ENCODE measurements at places on chromosomes 1 and 21.

DNA sequence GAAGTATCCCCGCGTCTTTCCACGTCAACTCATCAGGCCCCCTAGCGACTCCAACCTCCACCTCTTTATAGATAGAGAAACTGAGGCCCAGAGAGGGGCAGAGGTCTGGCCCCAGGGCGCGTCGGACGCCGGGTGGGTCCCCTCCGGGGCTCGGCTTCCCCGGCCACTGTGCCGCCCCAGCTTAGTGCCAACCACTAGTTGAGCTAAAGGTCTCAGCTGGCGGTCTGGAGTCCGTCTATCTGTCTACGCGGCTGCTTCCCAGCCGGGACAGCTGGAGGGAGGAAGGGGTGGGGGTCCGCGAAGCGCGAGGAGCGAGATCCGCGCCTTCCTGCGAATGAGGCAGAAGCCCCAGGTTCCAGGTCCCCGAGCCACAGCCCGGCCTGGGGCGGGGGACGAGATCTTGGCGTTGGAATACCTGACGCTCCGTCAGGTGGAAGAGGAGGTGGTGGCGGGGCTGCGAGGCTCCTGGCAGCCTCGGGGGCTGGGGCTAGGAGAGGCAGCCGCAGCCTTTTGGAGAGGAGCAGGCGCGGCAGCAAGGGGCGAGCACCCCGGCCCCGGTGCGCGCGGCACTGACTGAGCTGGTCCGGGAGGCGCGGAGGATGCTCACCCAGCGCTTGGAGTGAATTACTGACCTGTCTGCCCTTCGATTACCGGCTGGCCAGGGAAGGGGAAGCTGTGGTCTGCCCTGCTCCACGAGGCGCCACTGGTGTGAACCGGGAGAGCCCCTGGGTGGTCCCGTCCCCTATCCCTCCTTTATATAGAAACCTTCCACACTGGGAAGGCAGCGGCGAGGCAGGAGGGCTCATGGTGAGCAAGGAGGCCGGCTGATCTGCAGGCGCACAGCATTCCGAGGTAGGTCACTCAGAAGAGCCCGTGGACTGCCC lies 937 bp downstream of the PODN start:
- DNase-seq, result no peak

- DNase-seq, result no peak
Observed at GRCh38 chr21:38277501-38278131, 20.8 kb downstream of the KCNJ15 start.

- DNase-seq, result no peak
Observed at GRCh38 chr1:155893389-155894142, 17.6 kb downstream of the RIT1 start.

DNA sequence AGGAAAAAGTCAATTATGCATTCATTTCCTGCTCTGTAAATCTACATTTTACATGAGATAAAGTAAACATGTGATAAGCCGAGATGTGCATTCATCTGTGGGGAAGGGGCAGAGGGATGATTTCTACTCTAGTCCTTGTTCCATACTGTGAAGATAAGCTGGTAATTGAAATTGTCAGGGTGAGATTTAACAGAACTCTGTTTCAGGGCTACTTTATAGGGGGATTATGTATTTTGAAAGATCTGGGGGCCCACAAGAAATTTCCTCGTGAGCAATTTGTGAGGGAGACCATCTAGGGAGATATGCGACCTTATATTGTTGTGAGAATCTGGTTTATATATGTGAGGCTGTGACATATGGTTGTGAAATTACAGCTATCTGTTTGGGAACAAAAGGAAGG lies 73.1 kb upstream of the KCNK1 start:
- no peak for DNase-seq

DNA sequence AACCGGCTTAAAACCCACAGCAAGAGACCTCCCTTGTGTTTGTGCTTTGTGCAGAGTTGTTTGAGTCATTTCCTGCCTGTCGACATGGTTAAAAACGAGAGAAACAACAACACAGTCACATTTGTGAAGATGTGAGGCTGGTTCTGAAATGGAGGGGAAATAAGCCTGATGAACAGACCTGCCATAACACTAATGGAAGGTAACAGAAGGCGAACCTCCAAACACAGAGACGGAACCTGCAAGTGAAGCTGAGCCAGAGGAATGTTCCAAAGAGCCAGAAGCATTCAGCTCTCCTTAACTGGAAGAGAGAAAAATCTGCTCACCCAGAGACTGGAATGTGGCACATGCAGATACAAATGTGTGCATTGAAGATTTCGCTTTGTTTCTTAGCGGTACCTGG lies 53.2 kb upstream of the RAVER2 start:
- DNase-seq, result no peak

- DNase-seq, result no peak
Observed at GRCh38 chr1:16612332-16613172, 812 bp downstream of the NBPF1 start.

- no peak for DNase-seq
Observed at GRCh38 chr1:210618369-210618768, 289.7 kb downstream of the HHAT start.
